Stimulated activated CD4-positive, alpha-beta T cell treated with anti-CD3 and anti-CD28 coated beads, Interleukin-2, amount 100 ng/mL, for 48 hours (primary cell): ENCODE measurements at places on chromosomes 6 and 20.

- no peak for DNase-seq
Measured at GRCh38 chr6:150025201-150025917, at the start of gene RAET1L. RAET1L (minus strand) TSS chr6:150025532; CDS start chr6:150025471, 61 bp downstream.

DNA sequence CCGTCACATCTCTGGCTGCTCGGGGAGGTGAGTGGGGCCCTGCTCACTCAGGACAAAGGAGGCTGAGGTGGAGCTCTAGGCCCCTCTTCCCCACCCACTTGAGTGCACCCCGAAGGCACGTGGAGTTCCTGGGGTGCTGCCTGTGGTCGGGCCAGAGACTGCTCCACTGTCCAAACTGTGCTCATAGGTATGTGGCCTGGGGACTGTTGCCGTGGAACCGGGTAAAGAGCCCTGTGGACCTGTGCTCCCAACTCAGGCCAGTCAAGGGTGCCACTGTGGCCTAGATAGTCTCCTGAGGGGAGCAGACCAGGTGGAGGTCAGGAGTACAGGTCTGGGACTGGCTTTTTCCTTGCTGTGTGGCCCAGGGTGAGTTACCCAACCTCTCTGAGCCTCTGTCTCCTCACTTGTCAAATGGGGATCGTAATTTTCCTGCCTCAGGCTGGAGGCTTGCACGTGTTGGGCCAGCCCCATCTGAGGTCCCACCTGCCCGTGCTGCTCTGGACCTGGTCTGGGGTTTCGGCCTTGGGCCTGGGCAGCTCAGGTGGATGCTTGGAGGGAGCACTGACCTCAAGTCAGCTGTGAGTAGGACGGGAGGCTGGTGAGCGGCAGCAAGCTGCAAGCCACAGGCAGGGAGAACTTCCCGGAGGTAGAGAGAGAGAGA, 12.4 kb upstream of the NPBWR2 start:
- DNase-seq: no peak

DNA sequence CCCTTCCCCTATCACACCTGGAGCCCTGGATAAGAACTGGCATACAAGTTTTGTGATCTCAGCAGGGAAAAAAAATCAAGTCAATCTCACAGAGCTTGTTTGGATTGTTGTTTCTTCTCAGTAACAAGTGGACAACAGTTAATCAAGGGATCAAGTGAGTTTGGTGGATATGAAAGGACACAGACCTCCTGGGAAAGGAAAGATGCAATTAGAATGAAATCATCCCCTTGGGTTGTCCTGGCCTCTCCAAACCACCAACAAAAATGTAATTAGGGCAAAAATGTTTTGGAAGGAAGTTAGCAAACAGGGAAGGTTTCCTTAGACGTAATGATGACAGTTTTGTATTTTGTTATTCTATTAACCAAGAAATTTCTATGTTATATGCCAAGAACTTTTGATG, 99.1 kb upstream of the PRDM1 start:
- DNase-seq: no peak

GRCh38 chr20:16819483-16819882, 71.3 kb downstream of the OTOR start:
- DNase-seq: no peak

- DNase-seq: no peak
Measured at GRCh38 chr20:57553376-57554018, 7.4 kb upstream of the PCK1 start.

- DNase-seq: no peak
Measured at GRCh38 chr6:169960521-169960885, 209.1 kb downstream of the ERMARD start.

DNA sequence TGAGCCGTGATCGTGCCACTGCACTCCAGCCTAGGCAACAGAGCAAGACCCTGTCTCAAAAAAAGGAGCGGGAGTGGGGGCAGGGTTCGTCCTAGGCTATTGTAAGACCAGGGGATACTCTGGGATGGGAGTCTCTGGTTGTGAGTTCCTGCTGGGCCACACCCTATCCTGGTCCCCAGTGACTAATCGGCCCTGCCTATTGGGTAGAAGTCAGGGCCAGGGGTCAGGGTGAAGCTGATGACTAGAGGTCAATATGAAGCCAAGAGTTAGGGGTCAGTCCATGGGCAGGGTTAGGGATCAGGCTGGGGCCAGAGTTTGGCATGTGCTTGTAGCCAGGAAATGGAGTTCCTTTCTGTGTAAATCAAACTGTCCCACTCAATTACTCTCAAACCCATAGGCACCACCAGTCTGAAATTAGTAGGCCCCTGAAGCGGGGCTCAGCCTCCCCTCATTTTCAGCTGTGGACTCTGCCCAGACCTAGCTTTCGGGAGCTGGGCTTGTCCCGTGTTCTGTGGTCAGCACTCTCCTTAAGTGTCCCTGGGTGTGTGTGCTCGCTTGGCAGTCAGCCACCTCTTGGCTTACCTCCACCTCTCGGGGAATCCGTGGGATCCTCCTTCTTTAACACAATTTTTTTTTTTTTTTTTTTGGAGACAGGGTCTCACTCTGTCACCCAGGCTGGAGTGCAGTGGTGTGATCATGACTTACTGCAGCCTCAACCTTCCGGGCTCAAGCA, 1.8 kb downstream of the HSPA12B start:
- no peak for DNase-seq

- no peak for DNase-seq
Measured at GRCh38 chr6:10140136-10140535, 274.7 kb downstream of the TFAP2A start.

DNA sequence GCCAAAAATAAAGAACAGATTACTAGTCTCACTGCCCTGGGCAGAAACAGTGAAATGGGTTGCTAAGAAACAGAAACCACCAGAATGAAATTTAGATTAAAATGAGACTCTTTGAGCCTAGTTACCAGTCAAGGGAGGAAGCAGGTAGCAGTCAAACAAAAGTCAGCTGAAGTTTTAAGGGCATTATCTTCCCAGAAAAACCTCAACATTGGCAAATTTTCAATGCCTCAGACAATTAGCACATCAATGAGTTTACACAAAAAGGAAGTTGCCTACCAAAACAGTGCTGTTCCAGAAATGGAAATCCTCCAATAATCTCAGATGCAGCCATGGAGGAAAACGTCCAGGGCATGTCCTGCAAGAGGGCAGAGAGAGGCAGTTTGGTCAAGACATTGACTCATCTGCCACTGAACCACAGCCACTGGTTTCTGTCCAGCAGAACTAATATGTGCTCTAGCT, 399.7 kb upstream of the ADGRB3 start:
- no peak for DNase-seq

DNA sequence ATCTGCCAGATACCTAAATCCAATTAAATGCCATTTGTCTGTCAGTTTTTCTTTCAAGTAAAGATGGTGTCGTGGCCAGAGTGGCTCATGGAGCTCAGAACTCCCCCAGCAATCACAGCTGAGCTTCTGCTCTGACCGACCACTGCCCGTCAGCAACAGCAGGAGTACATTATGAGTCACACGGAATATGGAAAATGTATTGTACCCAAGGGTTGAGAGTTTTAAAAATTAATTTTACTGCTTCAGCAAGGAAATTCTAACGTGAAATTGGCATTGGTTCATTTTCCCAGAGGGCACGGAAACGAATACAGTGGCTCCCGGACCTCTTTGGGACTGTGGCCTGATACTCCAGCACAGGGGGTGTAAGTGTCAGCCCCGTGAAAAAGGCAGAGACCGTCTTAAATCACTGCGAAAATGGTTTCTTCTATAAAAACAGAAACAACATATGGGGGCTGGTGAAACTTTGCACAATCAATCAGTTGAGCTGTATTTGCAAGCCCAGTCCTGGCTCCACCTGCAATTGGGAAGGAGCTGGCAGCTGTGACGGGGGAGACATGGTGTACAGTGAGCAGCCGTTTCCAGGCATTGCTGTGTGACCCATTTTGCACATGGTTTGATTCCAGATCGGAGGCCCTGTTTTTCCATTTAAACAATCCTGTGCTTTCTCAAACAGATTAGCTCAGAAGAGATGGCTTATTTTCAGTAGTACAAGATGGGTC, 12.8 kb downstream of the NPEPL1 start:
- no peak for DNase-seq

DNA sequence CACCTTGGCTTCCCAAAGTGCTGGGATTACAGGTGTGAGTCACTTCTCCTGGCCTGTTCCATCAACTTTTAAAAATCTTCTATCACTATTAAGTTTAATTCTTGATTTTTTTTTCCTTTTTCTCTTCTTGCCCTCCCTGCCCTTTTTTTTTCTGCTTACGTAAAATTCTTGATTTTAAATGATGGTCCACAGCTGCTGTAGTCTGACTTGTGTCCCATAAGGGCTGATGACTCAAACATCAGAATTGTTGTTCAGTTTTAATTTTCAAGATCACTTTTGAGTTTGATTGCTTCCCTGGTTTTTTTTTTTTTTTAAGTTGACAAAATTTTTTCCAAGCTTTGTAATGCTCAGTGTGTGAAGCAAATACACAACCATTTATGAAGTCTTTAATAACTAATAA, 61.9 kb downstream of the CBFA2T2 start:
- no peak for DNase-seq

- no peak for DNase-seq
Measured at GRCh38 chr6:35634316-35634715, 54.4 kb downstream of the FKBP5 start.

- no peak for DNase-seq
Measured at GRCh38 chr6:52307900-52308372, 23.4 kb upstream of the MCM3 start.

- no peak for DNase-seq
Measured at GRCh38 chr6:42226645-42227143, 9.0 kb upstream of the MRPS10 start.

- DNase-seq: no peak
Measured at GRCh38 chr6:35057449-35058357, 83.4 kb downstream of the TCP11 start.

DNA sequence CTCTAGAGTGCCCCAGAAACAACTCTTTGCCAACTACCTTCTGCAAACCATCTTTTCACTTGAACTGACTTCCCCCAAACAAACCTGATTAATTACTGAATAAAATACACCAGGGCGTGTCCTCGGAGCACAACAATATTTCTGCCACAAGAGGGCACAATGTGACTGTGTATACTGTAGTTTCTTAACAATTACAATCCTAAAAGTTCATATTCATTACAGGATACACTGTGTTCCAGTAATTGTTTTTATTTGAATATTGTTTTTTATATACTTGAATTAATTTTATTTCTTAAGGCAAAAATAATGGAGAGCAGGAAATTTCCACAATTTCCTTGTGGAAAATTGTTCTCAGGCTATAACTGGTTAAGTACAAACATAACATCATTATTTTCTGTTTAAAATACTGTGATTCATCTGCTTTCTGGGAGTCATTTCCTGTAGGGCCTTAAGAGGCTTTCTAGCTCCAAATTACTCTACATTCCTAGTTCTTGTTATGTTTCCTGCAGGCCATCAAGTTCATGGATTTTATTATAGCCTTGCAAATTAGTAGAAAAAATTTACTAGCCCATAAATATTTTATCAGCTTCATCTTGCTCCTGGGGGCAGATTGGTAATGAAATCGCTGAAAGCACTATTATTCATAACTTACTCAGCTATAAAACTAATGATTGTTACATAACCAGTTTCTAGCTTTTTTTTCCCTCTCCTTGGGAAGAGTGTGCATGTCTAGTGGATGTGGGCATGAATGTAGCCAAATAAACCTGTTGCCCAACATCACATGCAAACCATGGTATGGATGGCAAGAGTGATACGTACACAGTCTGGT, 51.9 kb upstream of the SLC22A16 start:
- DNase-seq: peak; percentile 54

GRCh38 chr20:62025832-62026563, 39.7 kb downstream of the TAF4 start:
- DNase-seq: no peak

DNA sequence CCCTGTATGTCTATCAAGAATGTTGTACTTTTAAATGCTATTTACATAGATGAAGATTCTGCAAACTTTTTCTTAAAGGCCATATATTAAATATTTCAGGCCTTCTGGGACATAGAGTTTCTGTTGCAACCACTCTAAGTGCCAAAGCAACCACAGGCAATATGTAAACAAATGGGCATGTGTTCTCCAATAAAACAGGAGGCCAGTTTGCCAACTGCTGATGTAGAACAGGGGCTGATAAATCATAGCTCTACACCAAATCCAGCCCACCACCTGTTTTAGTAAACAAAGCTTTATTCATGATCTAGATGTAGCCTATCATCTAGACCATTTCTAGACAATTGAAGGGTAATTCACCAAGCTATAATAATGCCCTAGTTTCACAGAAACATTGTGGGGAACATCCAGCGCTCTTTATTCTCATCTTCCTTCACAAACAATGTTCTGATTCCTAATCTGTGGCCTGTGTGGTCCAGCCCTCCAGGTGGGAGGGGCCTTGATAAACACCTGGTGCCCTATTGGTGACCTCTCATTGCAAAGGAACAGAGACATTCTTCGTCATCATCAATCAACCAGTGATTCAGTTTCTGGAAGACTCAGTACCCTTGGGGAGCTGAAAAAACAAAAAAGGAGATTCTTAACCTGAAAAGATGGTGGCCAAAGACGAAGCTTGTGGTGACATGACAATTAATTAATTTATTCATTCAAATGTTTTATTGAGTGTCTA, 80.2 kb downstream of the PREP start:
- no peak for DNase-seq

DNA sequence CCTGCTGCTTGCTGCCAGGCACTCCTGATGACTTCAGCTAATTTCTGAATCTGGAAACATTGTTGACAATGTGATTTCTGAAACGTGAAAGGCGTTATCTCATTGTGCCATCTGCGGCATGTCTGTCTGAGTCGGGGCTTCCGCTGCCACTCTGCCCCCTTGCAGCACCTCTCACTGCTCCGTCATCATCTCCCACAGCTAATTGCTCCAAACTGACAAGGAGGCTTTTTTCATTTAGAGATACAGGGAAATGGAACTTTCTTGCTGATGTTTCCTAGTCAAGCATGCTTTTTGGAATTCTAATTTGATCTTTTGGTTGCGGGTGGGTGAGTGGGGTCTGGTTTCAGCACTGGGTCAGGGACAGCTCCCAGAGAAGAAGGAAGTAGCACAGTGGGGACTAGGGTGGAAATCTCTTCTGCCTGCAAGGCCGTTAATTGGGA, 233.5 kb downstream of the DHX35 start:
- no peak for DNase-seq

DNA sequence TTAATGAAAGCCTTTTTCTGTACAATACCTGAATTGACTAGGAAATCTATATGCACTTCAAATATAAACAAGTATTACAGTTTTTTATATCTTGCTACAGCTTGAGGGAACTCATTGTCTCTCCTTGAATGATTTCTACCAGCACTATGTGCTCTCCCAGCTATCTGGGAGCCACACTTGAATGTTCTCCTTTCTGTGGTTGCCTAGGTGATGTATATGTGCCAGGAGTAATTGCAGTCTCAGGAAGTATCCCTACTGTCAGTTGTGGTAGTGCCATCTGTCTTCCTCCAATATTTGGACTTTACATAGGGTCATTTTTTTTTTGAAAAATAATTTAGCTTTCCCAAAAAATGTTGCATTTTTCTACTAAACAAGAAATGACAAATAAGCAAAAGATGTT, 288.0 kb upstream of the PLCB4 start:
- no peak for DNase-seq

- no peak for DNase-seq
Measured at GRCh38 chr6:56079751-56080540, 167.4 kb downstream of the COL21A1 start.

DNA sequence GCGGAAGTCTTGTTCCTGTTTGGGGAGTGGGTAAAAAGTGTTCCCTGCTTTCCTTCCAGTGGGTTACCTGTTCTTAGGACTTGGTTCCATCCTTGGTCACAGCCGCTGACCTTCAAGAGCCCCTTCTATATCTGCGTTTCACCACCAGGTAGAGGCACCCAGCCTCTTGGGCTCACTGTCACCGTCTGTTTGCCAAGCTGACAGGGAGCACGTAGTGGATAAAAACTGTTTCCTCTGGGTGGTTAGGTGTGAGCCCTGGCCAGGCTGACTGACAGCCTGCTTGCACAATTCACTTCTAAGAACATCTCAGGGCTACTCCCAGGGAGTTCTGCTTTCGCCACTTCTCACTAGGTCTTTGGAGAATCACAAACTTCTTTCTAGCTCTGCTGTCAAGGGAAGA, 1.8 kb upstream of the JPH2 start:
- no peak for DNase-seq
